ENCODE measurements at places on chromosomes 12 and 14. TPM values are rescaled to one million over a fixed set of nuclear protein-coding genes. Genes with fewer than 3 reads are reported as not detected.
A peak's percentile ranks its signal among the peaks of the same experiment; 100 is the strongest.

Gene TPI1
- 1,593 TPM for total RNA-seq

Gene NRXN3
- not detected for total RNA-seq

Gene PCED1B
- 117 TPM for total RNA-seq

Gene PLEKHG7
- total RNA-seq, result not detected

GRCh38 chr12:46783871-46784270 is 41.9 kb downstream of the SLC38A4 start:
- no peak for DNase-seq

DNA sequence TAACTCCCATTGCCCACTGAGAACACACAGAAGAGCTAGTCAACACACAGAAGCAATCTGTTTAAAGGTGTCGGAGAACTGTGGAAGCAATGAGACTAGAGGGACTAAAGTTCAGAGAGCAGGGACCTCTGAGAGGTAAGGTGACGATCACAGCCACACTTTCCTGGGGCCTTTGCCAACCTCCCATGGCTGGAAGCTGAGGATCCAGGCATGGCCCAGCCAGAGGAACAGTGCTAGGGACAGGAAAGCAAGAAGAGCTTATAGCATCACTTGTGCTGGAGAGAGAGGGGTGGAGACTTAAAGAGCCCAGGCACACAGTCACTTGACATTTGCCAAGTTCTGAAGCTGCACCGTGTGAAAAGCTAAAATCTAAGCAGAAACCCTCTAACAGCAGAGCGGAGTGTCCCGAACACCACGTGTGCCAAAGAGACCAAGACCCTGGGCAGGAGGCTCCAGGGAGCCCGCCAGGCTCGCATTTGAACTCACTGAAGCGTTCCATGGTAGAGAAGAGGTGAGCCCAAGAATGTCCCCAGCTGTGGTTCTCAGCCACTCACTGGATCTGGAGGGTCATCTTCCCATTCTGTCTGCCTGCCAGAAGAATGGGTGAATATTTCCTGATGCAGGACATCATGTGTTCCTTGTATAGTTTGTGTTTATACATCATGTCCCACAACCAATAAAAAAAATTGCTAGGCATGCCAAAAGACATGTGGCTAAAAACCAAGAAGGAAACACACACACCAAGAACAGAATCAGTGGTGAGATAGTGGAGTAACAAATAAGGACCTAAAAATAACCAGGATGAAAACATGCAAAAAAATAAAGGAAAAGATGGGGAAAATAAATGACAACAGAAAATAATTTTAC is 174.0 kb upstream of the C14orf180 start:
- DNase-seq, result no peak

DNA sequence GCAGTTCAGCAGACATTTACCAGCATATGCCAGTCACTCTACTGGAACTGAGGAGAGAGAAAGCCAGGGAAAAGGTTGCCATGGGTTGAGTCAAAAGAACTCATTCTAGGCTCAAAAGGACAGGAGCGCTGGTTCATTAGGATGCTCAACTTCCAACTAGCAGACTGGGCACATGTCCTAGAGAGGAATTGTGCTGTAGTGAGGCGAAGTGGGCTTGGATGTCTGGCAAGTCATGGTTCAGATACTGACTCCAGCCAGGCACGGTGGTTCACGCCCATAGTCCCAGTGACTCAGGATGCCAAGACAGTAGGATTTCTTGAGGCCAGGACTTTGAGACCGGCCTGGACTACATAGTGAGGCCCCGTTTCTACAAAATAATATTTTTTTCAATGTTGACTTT is 281.5 kb downstream of the CACNA1C start:
- DNase-seq, result no peak

- DNase-seq, result no peak
These were observed 141.2 kb upstream of the C14orf180 start for GRCh38 chr14:104438166-104438887.

GRCh38 chr12:848173-848865 is 95.9 kb downstream of the WNK1 start:
- no peak for DNase-seq

DNA sequence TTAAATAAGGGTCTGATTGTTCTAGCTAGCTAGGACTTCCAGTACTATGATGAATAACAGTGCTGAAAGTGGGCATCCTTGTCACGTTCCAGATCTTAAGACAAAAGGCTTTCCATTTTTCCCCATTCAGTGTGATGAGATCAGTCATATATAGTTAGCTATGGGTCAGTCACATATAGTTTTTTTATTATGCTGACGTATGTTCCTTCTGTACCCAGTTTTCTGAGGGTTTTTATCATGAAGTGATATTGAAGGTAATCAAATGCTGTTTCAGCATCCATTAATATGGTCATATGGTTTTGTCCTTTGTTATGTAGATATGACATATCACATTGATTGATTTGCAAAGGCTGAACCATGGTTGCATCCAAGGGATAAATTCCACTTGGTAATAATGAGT is 800.1 kb upstream of the FBXO33 start:
- no peak for DNase-seq

DNA sequence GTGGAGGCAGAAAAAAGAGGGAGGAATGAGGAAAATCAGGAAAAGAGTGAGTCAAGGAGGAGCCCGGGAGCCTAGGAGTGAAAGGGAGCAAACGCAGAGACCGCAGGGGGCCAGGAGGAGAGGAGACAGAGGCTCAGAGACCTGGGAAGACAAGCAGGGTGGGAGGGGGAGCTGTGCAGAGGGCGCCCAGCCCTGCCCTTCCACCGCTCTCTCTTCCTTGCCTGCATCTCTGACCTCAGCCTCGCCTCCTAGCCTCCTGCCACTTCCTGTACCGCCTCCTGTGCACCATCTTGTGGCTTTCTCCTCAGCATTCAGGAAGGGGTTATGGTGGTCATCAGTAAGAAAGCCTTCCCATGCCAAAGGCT is 1.3 kb downstream of the CLSTN3 start:
- peak; percentile 32 for DNase-seq

- no peak for DNase-seq
These were observed 234.3 kb upstream of the NOS1 start for GRCh38 chr12:117595751-117596150.

DNA sequence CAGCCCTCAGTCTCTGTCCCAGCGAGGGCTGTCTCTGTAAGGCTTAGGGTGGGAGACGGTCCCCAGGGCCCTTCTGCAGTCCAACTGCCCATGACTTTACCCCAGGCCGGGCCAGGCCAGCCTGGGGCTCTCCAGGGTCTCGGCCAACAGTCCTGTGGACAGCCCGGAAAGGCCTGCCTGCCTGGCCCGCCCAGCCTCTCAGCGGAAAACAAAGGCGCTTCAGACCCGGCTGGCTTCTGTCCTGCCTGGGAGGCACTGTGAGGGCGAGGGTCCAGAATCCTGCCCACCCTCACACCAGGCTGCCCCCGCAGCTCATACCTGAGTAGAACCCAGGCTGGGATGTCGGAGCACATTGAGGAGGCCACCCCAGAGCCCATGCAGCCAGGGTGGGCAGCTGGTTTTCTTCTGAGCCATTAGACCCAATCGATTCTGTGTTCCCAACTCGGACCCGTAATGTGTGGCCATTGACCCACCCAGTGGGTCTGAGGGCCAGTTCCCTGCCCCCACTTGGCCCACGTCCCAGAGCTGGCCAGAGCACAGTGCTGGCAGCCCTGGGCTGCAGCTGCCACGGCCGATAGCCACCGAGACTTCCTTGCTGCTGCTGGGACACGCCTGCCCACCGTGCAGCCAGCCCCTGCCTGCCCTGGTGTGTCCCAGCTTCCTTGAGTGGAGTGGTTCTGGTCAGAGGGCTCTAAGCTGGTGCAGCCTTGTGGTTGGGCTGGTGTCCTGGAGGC is 1.6 kb downstream of the CRIP2 start:
- DNase-seq, result no peak

GRCh38 chr14:21874946-21875345 is 201.3 kb upstream of the OR4E1 start:
- no peak for DNase-seq

GRCh38 chr12:70049596-70050360 is 193.5 kb upstream of the CNOT2 start:
- no peak for DNase-seq

GRCh38 chr12:29414368-29414767 is 33.4 kb upstream of the ERGIC2 start:
- no peak for DNase-seq

DNA sequence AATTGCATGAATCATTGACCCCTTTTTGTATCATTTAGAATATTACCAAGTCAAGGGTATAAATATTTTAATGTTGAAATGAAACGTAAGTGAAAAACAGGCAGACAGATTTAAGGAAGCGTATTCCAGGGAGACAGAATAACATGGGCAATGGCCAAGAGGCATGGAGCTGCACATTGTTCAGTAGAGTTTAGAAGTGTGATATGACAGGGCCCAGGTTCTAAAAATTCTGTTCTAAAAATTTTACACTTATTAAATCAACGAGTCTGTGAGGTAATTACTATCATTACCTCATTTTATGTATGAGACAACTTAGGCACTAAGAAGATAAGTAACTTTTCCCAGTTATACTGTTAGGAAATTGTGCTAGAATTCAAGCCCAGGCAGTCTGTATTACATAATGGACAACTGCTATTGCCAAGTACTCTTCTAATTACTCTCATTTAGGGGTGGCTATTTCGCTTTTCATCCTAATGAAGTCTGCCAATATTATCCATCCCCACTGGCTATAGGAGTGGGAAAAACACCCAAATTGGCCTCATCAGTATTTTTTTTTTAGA is 103.2 kb upstream of the NAV3 start:
- no peak for DNase-seq

- no peak for DNase-seq
These were observed 61.4 kb upstream of the BEGAIN start for GRCh38 chr14:100648474-100649172.

DNA sequence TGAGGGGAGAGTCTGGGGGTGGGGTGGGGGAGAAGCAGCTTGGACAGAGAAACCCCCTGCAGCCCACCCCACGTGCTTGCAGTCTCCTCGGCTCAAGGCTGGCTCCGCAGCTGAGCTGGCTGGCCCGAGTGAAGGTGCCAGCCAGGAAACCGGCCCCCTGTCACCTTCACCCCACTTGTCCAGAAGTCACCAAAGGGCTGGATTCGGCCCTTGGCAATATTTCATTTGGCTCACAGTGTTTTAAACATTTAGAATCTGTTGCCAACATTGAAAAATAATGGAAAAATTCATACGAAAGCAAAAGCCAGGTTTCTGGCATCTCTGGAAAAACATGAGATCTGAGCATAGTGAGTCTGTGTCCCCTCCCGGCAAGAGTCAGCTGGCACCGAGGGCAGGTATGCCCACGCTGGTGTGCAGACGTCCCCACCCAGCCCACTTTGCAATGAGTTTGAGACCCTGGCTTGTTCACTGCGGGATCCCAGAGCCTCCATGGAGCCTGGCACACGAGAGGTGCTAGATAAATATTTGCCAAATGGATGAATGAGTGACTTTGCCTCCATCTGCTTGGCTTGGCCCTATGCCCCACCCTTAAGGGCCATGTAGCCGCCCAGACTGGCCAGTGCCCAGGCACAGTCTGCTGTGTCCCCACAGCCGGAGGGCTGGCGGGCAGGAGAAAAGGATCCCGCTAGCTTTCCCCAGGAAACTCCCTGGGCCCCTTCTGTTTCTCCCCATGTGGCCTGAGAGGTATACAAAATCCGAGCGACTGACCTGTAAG is 18.2 kb downstream of the MSI1 start:
- no peak for DNase-seq

GRCh38 chr12:52900166-52900895 is 4.5 kb downstream of the KRT8 start:
- no peak for DNase-seq

- DNase-seq, result no peak
These were observed 301.7 kb downstream of the GALC start for GRCh38 chr14:87691042-87691881.

- no peak for DNase-seq
These were observed 44.0 kb upstream of the AMIGO2 start for GRCh38 chr12:47123730-47124129.

- peak; percentile 78 for DNase-seq
These were observed 525.2 kb upstream of the CCDC196 start for GRCh38 chr14:65961004-65961403.

DNA sequence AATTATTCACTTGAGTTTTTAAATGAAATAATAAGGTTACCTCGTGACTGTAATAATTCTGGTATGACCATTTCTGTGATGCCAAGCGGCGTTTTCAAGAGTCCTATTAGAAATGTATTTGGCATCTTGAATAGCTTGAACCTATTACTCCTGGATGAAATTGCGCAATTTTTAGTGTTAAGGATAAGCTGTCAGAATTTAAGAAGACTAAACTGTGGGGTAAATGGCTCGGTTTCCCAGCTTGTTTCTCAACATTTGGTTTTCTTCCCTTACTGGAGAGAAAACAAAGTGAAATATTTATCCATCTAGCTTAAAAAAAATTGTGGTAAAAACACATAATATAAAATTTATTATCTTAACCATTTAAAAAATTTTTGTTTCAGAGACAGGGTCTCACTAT is 26.8 kb downstream of the PCNX1 start:
- no peak for DNase-seq

DNA sequence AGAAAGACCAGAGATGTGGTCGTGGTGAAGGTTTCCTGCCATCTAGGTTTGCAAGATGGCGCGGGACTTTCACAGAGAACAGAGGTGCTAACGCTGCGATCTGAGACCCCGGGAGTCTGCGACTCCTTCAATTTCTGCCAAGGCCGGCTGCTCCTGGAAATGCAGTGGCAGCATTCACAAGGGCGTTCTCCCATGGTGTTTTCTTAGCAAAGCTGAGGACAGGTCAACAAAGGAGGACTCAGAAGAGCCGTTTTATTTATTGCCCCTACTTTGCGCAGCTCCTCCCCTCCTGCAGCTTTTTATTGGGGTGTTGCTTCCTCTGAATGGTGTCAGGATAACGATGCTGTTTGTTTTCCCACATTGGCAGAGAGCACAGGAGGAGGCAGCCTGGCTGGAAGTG is 86.3 kb downstream of the TMEM132C start:
- DNase-seq, result no peak

DNA sequence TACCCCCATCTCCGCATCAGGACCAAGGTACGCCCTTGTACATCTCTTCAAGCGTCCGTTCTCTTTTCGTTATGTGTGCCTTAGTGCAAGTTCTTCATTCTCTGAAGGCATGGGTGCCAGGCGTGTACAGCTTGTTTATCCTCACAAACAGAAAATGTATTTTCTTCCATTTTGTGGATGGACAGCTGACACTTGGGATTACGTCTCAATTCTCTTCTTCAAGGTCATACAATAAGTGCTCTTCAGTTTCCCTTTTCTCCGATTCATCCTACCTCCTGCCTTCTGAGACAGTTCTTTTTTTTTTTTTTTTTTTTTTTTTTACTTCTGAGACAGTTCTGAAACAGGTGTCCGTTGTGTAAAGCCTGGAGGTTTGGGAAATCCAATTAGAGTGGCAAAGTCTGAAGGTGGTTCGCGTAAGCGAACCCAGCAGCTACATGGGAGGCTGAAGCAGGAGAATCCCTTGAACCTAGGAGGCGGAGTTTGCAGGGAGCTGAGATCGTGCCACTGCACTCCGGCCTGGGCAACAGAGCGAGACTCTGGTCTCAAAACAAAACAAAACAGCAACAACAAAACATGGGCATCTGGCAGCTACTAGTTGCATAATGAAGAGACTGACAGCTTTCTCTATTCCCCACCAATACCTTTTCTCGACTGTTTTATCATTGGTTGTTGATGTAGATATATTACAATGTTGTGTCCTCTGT is 734 bp downstream of the COX6A1 start:
- DNase-seq, result no peak

GRCh38 chr12:2960996-2961616 is 1.9 kb downstream of the TEAD4 start:
- DNase-seq, result no peak
